SK-MEL-5 (cell line): ENCODE measurements at places on chromosomes 16 and 17. TPM values are rescaled to one million over a fixed set of nuclear protein-coding genes. Genes with fewer than 3 reads are reported as not detected.
A peak's percentile ranks its signal among the peaks of the same experiment; 100 is the strongest.

The FNDC8 gene
- not detected in 2 replicates for total RNA-seq

DNA sequence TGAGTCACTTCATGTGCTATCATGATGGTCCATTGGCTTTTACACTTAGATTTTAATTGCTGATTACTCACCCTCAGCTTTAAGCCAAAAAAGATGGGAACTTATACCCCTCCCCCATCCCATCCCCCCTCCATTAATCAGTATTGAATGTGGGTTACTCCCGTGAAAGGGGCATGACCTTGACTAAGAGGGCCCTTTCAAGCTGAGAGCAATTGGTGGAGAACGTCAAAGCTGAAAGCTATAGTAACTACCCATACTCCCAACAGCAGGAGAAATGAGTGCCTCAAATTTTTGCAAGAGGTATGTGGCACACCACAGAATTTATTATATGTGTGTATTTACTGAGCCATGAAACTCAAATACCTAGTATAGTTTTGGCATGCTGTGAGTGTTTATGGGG lies 99.7 kb upstream of the CDH8 start:
- DNase-seq, result no peak

The HSPB9 gene
- not detected in 2 replicates for total RNA-seq

The CDH1 gene
- total RNA-seq, result 5.4 and 6.0 TPM in 2 replicates

The CACNG3 gene
- not detected in 2 replicates for total RNA-seq

DNA sequence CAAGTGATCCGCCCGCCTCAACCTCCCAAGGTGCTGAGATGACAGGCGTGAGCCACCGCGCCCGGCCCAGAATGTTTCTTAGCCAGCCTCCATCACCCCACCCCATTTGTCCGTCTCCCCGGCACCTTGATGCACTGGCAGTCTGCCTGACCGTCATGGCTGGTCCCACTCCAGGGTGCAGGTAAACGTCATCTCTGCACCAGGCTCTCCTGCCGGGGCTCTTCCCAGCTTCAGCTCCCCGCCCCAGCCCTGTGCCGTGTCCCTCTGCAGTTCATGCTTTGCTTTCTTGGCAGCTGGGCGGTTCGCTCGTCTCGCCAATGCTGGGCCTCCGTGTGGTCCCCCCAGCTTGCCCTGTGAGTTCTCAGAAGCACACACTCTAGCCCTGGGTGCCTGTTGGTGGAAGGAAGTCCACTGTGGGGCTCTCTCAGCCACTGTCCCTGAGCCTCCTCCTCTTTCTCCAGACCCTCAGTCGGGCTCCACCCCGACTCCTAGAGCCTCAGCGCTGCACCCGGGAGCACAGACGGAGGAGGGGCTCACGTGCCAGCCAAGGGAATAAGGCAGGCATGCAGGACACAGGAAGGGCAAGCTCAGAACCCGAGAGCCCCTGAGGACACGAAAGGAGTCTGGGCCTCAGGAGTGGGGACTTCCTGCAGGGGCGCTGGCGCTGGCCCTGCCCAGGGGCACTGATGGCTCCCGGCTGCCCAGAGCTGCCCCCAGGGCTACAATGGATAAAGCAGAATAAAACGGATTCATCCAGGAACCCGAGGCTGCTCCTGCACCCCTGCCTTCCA lies 12.0 kb downstream of the HS3ST6 start:
- DNase-seq, result no peak

- DNase-seq, result no peak
These were observed 37.8 kb downstream of the MSI2 start for GRCh38 chr17:57294101-57294500.

- no peak for DNase-seq
These were observed 25.6 kb downstream of the SOX9 start for GRCh38 chr17:72146371-72146770.

GRCh38 chr17:31697838-31698237 lies 161.2 kb downstream of the COPRS start:
- no peak for DNase-seq

The ITGAE gene
- 45.8 and 49.0 TPM in 2 replicates for total RNA-seq

DNA sequence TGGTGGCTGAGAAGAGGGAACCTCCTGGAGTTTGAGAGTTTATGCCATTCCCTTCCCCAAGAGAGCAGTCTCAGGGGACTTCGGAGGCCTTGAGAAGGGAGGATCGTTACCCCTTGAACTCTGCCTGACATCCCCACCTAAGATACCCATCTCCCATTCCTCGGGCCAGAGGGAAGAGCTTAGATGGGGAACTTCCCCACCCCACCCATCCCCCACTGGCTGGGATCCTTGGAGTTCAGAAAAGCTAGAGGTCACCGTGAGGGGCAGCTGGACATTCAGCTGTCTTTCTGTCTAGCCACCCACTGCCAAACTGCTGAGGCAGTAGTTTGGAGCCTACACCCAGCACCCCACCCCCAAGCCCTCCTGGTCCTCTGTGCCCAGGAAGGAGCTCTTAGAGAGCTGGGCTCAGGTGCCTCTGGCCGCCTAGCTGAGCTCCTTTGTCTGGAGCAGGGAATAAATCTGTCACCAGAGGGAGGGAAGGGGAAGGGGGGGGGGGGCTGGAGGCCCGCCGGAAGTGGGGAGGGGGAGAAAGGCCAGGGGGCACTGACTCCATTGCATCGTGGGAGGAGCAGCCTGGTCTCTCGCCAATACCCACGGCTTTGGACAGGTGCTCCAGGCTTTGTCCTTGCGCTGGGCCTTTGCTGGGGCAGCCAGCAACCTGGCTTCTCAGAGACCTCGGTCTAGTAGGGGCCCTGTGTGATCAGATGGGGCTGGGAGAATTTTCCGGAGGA lies 1.0 kb downstream of the HSD11B2 start:
- no peak for DNase-seq

GRCh38 chr16:57104706-57105105 lies 12.3 kb downstream of the CPNE2 start:
- DNase-seq, result no peak

- peak; percentile 63 for DNase-seq
These were observed 14.2 kb downstream of the ANKFY1 start for GRCh38 chr17:4249452-4250029.

DNA sequence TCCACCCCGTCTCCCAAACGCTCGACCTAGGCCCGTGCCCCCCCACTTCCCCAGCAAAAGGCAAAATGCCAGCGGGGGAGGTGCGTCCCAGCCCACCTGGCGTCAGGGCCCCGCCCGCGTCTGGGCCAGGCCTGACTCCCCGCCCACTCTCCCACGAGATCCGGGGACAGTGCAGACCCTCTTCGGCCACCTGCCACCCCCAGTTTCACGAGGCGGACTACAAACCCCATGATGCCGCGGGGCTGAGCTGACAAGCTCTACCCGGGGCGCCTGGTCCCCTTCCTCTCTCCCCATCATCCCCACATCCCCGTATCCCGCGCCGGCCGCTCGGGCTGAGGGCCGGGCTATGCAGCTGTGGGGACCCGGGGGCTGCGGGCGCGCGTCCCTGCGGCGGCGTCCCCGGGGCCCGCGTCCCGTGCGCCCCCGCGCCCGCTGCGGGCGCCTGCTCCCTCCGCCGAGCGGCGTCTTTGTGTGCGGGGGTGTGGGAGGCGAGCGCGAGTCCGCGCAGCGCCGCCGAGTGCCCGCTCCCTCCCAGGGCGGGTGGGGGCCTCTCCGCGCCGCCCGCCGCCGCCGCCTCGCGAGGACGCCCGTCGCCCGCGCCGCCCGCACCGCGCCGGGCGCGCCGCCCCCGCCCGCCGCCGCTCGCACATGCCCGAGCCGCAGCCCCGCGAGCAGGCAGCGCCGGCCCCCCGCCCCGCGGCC lies at the start of gene ANKRD13B:
Gene ANKRD13B (plus strand): TSS at position 283 of the 702 bp plus-strand sequence. CDS start 490 bp downstream, outside the sequence.
- DNase-seq, result peak; percentile 12

The CCR7 gene
- total RNA-seq, result not detected in 2 replicates

GRCh38 chr17:46929413-46929812 lies 6.5 kb downstream of the GOSR2 start:
- no peak for DNase-seq
